ENCODE measurements at places on chromosomes 2 and 18.

GRCh38 chr2:38653715-38654527 lies 12.0 kb upstream of the GALM start:
- no peak for DNase-seq

DNA sequence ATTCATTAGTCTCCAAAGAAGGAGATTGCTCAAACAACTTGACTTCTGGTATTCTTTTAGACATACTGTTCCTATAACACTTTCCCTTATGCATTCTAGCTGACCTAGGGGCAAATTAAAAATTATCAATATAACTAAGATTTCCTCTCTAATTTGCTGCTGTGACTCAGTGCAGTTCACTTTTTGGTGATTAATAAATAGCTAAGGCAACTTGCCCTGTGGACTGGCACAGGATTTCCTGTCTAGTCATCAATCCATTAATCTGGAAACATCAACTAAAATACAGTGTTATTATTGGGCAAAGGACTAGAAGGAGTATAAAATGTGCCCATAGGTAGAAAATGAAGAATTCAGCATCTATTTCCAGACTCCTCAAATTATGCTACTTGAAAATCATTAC lies 83.5 kb upstream of the SERPINE2 start:
- DNase-seq = no peak

DNA sequence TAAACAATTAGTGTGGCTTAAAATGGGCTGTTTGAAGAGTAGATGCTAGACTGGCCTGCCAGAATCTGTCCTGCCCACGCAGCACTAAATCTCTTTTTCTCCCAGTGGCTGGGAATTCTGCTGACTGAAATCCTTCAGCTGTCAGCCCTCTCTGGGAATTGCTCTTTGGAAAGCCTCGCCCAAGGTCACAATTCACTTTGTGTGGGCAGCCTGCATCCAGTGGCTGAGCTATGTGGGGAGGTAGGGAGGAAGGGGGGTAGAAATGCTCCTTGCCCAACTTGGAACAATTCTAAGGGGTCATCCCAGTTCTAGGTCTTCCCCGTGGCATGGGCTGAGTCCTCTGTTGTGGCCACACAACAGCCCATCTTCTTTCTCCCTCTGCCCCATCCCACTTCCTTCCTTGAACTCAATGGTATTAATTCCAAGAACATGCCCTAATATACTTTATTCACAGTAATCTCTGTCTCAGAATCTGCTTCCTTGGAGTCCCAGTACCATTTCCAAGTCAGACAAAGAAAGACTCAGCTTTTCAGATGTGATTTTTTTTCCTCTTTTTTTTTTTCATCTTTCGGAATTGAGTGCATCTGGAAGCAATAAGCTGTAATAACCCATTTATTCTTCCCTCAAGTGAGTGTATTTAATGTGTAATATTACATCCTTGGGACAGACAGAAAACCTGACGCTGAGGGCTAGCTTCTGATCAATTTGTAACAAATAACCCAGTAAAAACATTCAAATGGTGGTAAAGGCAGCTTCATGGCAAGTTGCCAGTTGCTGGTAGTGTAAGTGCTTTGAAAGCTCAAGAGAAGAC lies 189.4 kb downstream of the GPD2 start:
- no peak for DNase-seq

- DNase-seq = no peak
Observed at GRCh38 chr2:38700881-38701458, 35.1 kb downstream of the GALM start.

DNA sequence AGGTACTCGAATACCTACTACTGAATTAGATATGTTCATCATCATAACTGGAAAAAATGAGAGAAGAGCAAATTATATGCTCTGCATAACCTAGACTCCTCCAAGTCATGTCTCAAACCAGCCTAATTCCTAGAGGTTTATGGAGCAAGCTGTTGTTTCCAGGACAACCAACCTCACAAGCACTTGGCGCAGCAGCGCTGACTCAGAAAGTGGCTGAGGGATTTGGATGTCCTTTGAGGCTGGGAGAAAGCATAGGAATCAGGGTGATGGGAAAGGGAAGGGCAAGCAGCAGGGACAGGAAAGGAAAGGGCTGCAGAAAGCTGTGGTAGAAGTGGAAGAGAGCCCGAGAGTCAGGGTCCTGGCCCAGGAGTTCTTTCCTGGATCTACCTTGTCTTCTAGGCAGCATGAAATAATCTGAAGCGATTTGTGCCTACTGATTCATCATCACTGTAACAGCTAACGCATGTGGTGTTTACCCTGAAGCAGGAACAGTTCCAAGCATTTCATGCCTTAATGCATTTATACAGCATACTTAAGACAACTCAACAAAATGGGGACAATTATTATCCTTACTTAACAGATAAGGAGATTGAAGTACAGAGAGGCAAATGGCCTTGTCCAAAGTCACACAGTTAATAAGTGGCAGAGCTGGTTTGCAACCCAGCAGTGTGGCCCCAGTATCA lies 3.7 kb downstream of the PLEK start:
- peak; percentile 12 for DNase-seq

- DNase-seq = no peak
Observed at GRCh38 chr2:241808721-241809382, at the start of gene NEU4. NEU4 (plus strand) TSS chr2:241809193; CDS start chr2:241814485, 5,292 bp downstream.

DNA sequence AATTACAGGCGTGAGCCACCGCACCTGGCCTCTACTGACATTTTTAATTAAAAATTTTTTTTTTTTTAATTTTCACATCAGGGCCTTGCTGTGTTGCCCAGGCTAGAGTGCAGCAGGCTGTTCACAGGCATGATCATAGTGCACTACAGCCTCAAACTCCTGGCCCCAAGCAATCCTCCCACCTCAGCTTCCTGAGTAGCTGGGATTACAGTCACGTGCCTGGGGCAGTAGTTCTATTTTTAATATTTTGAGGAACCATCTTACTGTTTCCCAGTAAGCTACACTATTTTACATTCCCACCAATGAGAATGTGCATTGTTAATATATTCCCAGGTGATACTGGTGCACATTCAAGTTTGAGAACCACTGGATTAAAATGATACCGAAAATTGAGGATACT lies 92.7 kb downstream of the WDSUB1 start:
- no peak for DNase-seq

DNA sequence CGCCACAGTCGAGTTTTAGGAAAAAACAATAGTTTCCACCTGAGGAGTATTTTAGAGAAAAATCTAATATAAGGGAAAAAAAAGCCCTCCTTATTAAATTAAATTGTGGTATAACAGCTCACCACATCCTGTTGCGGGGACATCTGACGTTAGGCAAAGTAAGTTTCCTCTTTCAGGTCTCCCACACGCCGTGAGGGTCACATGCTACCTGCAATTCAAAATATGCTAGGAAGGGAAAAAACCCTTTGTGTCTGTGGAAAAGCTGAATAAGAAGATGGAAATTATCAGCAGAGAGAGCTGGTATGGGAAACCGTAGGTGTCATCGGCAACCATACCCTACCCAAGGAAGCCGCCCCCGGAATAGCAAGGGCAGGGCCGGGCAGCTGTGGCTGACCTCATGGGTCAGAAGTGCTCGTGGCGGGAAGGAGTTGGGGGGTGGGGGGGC lies 128.0 kb downstream of the NFATC1 start:
- no peak for DNase-seq

- DNase-seq = no peak
Observed at GRCh38 chr2:135745545-135745944, 3.9 kb downstream of the UBXN4 start.

Measured in NCI-H1417 (cell line).